ENCODE measurements at places on chromosomes 7 and 10.

DNA sequence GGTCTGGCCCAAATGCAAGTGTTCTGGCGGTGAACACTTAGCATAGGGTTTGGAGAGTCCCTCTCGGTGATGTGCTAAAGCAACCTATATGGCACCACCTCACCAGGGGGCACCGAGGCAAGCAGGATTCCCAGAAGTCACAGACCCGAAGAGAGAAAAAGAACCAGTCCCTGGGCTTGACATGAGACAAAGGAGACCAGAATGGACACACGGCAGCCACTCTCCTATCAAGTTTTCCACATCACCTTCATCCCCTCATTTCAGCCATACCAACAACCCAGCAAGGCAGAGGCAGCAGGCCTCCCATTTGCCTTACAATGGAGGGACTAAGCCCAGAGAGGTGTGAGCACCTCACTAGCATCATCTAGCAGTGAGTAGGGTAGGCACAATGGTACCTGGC is 19.7 kb downstream of the GPRIN2 start:
- no peak for DNase-seq

DNA sequence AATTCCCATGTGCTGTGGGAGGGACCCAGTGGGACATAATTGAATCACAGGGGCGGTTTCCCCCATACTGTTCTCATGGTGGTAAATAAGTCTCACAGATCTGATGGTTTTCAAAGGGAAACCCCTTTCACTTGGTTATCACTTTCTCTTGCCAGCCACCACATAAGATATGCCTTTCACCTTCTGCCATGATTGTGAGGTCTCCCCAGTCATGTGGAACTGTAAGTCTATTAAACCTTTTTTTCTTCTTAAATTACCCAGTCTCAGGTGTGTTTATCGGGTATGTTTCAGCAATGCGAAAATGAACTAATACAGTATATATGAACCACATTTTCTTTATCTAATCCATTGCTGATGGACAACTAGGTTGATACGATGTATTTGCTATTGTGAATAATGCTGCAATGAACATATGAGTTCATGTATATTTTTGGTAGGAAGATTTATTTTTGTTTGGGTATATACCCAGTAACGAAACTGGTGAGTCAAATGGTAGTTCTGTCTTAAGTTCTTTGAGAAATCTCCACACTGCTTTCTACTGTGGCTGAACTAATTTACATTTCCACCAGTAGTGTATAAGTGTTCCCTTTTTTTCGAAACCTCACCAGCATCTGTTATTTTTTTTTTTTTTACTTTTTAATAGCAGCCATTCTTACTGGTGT is 70.0 kb upstream of the HGF start:
- DNase-seq, result no peak

GRCh38 chr7:55363386-55364170 is 1.6 kb upstream of the LANCL2 start:
- DNase-seq, result no peak

- no peak for DNase-seq
Measured at GRCh38 chr10:3502673-3503072, 282.3 kb downstream of the KLF6 start.

GRCh38 chr10:16752099-16752498 is 65.1 kb downstream of the RSU1 start:
- no peak for DNase-seq

DNA sequence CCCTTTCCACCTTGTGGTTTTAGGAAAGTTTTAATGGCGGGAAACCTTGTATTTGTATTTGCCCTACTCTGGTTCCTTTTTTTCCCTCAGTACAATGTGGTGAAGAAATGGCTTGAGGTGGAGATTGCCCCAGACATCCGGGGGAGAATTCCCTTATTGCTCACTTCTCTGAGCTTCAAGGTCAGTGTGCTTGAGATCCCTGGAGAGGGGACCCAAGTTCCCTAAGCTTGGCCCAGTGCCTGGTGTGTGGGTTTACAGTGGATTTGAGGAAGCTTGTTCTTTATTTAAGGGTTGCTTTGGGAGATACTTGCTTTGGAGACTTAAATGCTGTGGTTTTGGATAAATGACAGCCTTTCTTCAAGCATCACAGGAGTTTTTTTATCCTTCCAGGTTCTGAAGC is 18.3 kb downstream of the CALHM2 start:
- no peak for DNase-seq

DNA sequence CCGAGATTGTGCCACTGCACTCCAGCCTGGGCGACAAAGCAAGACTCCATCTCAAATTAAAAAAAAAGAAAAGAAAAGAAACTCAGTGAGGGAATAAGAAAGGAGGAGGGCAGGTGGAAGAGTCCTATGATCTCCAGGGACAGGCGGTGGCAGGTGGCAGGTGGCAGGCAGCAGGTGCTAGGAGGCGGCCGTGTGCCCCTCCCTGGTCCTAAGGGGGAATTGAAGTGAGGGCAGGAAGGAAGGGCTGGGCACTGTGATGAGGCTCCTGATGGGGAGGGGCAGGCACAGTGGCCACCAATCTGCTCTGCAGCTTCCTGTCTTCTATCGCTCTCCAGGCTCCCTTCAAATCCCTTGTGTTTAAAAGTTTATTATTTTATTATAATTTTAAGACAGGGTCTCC is 41.2 kb upstream of the UBE3C start:
- peak; percentile 50 for DNase-seq

- no peak for DNase-seq
Measured at GRCh38 chr10:42990721-42991441, 86.0 kb upstream of the RET start.

DNA sequence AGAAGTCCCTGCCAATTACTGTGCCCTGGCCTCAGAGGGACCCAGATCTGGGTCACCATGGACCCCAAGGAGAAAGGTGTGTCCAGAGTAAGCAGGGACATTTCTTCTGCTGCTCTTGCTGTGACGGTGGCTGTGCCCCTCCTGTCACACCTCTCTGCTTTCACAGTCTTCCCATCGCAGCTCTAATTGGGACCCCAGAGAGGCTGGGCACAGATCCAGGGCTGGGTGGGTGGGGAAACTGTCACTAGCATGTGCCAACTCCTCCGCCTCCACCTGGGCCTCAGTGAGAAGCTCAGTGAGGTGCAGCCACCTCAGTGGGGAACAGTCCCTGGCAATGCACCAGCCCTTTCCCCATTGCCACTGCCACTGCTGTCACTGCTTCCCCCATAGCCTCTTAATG is 37.3 kb upstream of the ADCYAP1R1 start:
- DNase-seq, result no peak

DNA sequence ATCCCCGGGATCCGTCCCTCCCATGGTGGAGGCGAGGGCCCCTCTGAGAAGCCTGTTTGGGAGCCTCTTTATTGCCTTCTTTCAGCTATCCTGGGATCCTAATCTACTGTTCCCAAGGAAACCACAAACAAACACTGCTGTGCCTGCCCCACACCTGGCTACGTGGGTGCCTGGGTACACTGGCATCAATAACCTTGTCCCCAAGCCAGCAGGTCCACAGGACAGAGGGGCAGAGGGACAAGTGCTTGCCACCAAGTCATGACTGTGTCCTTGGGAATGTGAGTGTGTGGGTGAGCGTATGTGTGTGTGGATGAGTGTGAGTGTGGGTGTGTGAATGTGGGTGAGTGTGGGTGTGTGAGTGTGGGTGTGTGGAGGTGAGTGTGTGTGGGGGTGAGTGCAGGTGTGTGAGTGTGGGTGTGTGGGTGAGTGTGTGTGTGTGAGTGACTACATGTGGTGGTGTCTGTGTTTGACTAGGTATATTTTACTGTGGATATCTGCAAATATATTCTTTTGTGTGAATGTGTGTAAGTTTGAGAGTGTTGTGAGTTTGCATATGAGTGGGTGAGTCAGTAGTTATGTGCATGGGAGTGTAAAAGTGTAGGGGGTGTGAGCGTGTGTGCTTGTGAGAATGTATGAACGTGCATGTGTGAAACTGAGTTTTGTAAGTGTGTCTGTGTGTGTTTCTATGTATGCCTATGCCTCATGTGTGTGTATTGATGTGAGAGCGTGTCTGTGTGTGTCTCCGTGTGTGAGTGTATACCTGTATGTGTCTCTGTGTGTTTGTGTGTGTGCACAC is 96.1 kb downstream of the TNS3 start:
- DNase-seq, result peak; percentile 39

DNA sequence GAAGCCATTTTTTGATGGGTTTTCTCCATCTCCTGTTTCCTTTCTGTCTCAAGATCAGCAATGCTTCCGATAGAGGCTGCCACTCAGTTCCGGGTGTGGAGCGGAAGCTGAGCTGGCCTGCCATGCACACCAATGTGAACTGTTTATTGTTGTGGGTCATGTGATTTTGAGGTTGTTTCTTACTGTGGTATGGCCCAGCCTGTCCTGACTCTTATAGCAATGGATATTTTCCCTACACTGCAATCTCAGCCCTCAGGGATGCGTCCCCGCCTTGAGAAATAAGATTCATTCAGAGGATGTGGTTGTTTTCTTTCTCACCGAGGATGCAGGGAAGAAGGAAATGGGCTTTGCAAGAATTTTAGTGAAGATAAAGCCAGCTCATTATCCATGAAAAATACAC is 134.7 kb downstream of the PFKFB3 start:
- no peak for DNase-seq

DNA sequence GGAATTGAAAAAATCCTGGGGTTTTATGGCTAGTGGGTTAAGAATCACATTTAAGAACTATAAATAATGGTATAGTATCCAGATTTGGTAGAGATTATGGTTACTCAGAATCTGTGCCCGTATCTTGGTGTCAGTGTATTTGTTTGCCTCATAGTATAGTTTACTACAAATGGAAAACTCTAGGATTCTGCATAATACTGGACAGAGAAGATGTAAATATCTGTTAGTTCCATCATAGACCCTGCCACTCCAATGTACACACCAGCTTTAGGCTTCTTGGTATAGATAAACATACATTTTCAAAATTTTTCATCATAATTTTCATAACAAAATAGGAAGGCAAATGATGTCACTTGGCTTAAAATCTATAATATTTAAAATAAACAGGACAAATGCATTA is 108.1 kb downstream of the CFTR start:
- no peak for DNase-seq

GRCh38 chr10:10869592-10869991 is 148.1 kb upstream of the CELF2 start:
- no peak for DNase-seq

DNA sequence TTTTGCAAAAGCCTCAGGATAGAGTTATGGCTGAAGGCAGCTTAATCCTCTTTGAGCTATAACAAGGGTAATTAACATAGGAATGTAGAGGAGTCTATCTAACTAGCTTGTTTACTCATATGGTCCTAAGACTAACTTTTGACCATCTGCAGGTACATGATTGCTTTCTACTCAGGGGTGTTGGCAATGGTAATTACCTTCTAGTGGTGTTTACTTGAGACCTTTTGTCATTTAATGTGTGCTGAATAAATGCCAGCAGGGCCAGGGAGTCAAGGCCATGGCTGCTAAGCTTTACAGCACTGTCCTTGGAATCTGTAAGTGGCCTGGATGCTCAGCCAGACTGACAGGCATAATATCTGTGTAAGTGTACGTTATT is 1325.0 kb downstream of the XPNPEP1 start:
- DNase-seq, result no peak

- DNase-seq, result no peak
Measured at GRCh38 chr10:82934947-82935346, 1060.0 kb downstream of the NRG3 start.

DNA sequence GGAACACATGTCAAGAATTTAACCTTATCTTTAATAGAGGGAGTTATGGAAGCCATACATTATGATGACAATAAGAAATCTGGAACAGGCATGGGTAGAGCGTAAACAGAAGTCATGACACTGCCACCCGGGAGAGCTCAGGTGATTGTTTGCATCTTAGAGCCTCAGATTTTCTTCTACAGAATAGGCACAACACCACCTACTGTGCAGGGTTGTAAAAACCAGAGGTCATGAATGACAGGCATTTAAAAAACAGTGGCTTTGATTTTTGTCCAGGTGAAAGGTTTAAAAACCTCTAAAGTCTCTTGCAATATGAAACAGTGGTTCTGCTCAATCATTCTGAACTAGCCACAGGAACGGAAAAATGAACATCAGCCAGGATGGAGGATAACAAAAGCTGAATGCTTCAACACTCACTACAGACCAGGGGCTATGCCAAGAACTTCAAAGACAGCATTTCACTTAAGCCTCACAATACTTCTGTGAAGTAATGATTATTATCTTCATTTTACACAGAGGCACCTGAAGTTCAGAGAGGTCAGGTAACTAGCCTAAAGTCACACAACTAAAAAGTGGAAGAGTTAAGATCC is 123.8 kb downstream of the SLC25A13 start:
- DNase-seq, result no peak

DNA sequence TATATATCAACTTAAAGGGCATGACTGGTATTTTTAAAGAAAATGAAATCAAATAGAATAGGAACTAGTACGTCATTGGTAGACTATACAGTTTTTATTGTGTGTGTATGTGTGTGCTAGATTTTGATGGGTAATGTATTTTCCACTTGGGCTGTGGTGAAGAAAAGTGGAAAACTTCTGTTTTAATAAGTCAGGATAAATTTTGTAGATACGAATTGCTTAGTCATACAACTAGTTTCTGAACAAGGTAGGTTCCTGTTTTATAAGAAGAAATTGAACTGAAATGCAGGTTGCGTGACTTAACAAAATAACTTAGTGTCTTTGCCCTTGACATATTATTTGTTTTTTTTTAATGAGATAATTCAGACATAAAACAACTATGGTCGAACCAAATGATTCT is 24.3 kb downstream of the UBN2 start:
- no peak for DNase-seq

GRCh38 chr10:61612009-61612408 is 50.7 kb upstream of the CABCOCO1 start:
- no peak for DNase-seq

DNA sequence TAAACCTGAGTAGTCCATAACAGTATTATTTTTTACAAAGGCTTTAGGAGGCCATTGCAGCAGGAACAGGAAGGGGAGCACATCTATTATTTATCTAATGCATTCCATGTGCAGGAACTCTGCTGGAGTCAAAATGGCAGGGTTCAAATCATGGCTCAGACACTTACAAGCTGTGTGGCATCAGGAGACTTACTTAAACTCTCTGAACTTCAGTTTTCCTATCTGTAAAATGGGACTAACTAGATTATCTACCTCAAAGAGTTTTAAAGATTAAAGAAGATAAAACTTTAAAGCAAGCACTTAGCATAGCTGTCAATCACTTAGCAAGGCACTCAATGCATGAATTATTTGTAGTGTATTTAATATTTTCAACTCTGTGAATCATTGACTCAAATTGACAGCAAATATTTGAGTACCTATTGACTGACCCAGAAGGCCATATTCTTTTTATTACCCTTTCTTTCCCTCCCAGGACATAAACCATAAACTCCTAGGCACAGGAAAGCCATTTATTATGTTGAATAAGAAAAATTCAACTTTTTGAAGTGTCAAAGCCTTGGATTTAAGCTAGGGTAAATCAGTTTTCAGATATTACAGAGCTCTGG is 115.8 kb upstream of the FAM204A start:
- no peak for DNase-seq

GRCh38 chr10:17657103-17657500 is 13.2 kb downstream of the STAM start:
- no peak for DNase-seq

- DNase-seq, result peak; percentile 37
Measured at GRCh38 chr7:70700055-70700940, 431.6 kb upstream of the GALNT17 start.

GRCh38 chr10:6328699-6329423 is 126.1 kb downstream of the PFKFB3 start:
- DNase-seq, result no peak
